ENCODE measurements at places on chromosomes 6 and 20.

- no peak for DNase-seq
These were observed 81.7 kb downstream of the CDH22 start for GRCh38 chr20:46226602-46227001.

- DNase-seq, result no peak
These were observed 68.3 kb upstream of the EXOC2 start for GRCh38 chr6:760982-761955.

GRCh38 chr6:28474441-28475219, 31.3 kb upstream of the ZSCAN23 start:
- peak; percentile 36 for DNase-seq

DNA sequence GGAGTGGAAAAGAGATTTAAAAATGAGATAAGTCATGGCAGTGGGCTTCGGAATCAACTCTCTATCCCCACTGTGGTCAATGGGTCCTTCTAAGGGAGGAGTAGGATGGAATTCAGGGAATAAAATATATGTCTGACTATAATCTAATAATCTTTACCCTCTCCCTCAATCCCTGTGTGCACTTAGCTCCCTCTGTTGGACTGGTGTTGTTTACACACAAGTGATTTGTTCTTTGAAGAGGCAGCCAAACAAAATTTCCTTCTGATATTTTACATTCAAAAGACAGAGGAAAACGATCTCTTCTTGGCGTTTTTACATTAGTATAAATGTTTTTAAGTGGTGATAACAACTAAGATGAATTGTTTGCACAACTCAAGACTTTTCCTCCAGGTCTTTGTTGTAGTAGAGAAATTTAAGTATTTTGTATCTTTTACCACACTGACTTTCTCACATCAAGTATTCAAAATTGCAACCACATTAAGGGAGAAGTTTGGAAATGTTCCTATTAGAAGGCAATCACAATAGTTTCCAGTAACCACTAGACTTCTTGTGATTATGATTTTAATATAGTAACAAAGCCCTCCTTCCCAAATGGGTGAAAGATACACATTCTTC, 317.8 kb downstream of the CENPW start:
- no peak for DNase-seq

GRCh38 chr20:49615401-49616153, 47.6 kb upstream of the PTGIS start:
- no peak for DNase-seq

GRCh38 chr20:35088231-35089145, 4.1 kb downstream of the TRPC4AP start:
- no peak for DNase-seq

GRCh38 chr20:63567136-63567385, 7.0 kb downstream of the HELZ2 start:
- no peak for DNase-seq

GRCh38 chr6:125001684-125002405, 39.6 kb downstream of the RNF217 start:
- DNase-seq, result no peak

DNA sequence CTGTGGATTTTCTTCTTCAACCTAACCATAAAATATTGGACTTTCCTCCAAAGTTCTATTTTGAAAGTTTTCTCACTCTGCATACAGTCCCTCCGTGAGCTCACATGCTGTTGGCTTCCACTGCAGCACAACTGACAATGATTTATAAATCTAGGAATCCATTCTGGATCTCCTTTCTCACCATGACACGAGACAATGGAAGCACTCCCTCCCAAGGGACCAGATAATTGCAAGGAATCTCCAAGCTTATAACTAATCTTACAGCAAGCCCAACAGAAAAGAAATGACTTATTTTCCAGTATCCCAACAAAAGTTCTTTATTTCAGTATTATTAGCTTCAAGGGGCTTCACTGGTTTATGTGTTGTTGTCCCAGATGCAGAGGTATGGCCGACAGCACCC, 729.0 kb downstream of the RFPL4B start:
- no peak for DNase-seq

DNA sequence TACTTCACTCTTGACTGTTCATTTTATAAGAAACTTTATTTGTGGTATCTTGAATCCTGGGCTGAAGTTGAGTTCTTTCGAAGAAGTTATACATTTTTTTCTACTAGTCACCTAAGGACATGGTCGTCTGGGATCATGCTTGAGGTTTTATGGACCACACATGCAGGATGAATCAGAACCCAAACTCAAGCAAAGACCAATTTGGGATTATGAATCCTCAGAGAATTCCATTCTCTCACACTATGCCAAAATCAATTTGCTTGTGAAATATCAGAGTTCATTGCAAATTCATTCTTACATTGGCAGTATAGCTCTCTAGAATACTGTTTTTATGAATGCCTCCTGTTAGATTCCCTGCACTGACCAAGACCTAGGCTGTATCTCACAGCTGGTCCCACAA, 114.3 kb upstream of the HDAC2 start:
- no peak for DNase-seq

- DNase-seq, result no peak
These were observed 7.9 kb downstream of the GNL1 start for GRCh38 chr6:30548375-30548774.

DNA sequence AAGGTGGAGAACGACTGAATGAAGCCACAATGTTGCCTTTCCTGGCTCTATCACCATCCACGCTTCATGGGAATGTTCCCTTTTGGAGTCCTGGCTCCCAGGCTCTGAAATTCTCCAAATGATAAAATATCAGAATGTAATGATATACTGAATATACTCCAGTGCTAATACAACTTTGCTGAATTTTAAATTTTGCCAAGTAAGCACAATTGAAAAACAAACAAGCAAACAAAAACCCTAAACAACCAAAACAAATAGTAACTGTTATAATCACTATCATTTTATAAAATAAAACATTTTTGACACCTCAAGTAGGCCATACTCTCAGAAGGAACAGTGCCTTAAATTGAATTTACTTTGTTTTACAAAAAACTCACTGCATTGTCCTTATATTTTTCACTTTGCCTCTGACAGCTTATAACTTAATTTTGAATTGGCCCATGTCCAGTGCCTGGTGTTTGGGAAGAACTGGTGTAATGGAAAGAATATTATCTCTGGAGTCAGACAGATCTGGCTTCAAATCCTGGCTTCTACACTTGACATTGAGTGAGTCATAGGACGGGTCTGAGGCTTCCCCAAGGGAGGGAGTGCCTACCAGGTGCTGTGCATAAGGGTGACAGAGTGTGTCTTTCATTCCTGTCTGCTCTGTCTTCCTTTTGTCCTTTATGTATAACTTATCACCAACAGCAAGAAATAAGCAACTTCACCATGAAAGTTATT, 698.3 kb downstream of the EPM2A start:
- DNase-seq, result no peak

DNA sequence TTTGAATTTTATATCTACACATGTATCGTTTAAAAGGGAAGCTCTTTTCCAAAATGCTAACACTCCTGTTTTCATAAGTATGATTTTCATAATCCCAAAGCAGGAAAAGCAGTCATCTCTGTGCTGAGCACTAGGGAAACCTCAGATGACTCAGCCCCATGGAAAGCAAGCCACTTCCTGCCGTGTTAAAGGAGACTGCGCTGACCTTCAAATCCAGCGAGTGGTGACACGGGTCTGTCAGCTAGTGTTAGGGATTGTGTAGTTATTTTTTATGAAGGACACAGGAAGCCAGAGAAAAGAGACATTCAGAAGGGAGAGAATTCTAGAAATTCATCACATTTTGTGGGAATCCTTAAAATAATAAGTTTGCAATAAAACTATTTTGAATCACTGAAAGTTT, 57.0 kb upstream of the CD93 start:
- peak; percentile 96 for DNase-seq

DNA sequence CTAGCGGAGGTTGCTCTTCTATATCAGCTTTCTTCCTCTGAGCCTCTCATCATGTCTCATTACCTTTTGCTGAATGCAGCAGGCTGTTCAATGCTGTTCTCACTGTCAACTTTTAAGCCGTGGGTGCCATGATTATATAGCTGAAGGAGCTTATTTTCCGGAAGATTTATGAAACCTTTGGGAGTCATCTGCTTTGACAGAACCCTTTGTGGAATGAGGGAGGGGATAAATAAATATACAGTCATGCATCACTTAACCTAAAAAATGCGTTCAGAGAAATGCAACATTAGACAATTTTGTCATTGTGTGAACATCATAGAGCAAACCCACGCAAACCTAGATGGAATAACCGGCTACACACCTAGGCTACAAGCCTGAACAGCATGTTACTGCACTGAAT, 102.2 kb upstream of the AKAP12 start:
- no peak for DNase-seq

DNA sequence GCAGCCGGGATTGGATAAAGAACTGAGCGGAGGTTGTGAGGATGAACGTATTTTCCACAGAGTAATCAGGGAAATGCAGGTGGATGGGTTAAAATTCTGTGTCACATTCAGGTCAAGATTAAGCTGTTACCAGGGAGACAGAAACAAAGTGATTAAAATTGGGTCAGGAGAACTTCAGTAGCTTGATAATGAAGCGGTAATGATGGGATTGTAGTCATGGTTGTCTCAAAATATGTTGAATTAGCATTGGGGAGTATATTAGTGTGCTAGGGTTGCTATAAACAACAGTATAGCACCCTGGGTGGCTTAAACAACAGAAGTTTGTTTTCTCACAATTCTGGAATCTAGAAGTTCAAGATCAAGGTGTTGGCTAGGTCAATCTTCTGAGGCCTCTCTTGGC, 155.5 kb downstream of the GJA1 start:
- DNase-seq, result no peak

- DNase-seq, result no peak
These were observed 17.9 kb upstream of the CNKSR3 start for GRCh38 chr6:154528310-154528915.

DNA sequence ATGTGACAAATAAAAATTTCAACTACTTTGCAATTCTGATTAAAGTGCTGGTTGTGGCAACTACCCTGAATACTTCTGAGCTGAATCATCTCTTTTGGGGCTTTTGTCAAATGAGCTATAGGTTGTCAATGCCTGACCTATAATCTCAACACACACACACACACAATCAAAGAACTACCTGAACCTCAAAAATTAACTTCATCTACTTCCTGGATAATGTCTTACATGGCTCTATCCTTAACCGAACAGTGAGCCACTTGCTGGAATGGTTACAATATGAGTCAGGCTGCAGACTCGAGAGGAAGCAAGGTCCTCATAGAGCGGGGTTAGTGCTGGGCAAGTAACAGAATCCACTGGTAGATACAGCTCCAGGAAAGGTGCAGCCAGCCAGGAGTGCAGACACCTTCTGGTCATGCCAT, 70.6 kb upstream of the DST start:
- DNase-seq, result no peak

GRCh38 chr20:8562356-8562755, 430.3 kb downstream of the PLCB1 start:
- DNase-seq, result no peak

DNA sequence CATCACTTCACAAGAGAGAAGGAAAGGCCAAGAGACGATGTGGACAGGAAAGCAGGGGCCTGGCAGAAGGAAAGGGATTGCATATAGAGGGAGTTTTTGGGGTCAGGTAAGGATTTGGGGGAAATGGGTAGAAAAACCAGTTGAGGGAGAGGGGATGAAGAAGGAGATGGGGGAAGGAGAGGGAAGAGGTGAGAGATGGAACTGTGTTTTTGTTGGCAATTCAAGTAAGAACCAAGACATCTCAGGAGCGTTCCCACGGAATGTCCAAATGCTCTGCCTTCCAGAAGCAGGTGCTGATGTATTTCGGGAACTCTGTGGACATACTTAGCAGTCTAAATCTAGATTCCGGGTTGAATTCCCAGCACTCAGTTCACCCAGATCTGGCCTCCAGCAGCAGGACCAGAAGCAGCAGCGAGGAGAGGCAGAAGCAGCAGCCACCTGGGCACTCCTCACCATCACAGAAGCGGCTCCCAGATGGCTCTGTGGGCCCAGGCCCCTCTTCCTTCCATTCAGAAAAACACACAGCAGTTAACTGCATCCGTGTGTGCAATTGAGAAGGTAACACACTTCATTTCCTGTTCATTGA, 88.8 kb downstream of the DZANK1 start:
- no peak for DNase-seq

DNA sequence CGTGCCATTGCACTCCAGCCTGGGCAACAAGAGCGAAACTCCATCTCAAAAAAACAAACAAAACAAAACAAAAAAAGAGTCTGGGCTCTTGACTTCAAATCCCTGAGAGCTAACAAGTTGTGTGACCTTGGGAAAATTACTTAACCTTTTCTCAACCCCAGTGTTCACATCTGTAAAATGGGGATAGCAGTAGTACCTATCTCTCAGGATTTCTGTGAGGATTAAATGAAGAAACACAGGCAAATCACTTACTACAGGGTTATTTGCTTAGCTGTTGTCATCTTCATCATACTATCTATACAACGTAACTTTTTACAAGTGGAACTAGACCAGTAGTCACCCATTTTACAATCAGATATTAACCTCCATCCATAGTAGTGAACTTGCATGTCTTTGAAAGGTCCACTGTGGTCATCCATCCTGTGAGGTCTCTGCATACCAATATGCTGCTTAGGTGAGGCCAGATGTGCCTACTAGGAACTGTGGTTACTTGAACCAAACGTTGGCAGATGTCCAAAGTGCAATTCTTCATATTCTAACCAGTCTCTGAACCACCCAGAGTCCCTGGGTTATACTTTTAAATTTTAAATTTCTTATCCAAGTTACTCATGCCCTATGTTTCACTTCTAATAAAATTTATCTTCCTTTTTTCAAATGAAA, 128.9 kb upstream of the BEND3 start:
- no peak for DNase-seq

- DNase-seq, result no peak
These were observed 2.6 kb downstream of the SCUBE3 start for GRCh38 chr6:35216412-35216732.

DNA sequence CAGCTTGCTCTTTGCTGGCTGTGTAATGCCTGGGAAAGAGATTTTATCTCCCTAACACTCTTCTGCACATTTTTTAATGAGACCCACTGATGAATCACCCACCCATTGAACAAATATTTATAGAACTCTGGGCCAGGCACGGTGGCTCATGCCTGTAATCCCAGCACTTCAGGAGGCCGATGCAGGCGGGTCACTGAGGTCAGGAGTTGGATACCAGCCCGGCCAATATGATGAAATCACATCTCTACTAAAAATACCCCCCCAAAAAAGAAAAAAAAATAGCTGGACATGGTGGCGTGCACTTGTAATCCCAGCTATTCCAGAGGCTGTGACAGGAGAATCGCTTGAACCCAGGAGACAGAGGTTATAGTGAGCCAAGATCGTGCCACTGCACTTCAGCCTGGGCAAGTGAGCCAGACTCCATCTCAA, 82.1 kb upstream of the SIRPA start:
- DNase-seq, result no peak

GRCh38 chr20:31712564-31713311, 9.9 kb downstream of the BCL2L1 start:
- no peak for DNase-seq

GRCh38 chr20:24781418-24781980, 167.6 kb upstream of the CST7 start:
- peak; percentile 25 for DNase-seq

Measured in inflammatory macrophage (primary cell).